ENCODE measurements at places on chromosomes 16 and 17.

DNA sequence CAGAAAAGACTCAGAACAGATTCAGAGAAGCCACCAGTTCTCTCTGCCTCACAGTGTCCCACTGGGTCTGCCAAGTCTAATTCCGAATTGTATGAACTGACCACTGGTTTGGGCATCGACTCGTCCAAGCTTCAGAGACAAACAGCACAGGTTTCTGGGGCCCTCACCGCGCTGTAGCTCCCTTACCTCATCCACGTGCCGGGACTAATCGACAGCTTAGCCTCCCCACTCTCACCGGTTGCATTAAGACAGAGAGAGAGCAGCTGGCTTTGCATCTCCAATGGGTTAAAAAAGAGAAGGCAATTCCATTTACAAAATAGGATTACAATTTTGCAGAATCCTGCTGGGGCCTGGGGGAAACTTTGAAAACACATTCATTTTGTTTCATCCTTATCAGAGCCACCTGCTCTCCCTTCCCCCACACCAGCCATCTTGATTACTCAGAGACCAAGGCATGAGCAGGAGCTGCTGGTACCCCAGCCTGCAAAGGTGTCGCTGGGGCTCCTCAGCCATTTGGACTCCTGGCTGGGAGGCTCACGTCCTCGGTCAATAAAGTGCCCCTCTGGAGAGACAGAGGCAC, 95.3 kb upstream of the RPL38 start:
- DNase-seq: no peak

DNA sequence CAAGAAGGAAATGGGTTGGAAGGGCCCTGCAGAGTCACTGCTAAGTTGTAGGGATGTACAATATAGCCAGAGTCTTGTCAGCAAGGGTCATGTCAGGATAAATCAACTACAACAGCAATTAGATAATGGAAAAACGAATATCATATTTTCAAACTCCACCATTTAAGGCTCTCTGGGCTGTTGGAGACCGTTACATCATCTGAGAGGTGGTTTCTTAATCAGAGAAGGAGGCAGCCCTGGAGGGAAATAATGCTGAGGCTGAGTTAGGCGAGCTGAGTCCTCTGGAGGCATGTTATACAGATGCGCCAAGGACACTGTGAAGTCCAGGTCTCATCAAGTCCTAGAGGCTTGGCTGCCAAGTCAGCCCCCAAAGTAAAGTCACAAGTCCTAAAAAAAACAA, 30.3 kb downstream of the LYRM9 start:
- no peak for DNase-seq

GRCh38 chr17:7634384-7634783, 4.4 kb downstream of the SHBG start:
- no peak for DNase-seq

DNA sequence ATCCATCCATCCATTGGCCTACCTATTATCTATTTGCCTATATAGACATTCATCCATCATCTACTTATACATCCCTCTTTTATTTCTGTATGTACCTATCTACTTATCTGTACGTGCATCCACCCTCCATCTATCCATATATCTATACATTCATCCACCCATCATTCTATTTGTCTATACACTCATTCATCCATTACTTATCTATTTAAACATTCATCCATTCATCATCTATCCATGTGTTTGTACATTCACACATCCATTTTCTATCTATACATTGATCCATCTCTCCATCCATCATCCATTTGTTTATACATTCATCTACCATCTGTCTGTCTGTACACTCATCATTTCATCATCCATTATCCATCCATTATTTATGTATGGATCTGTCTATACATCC, 365.7 kb upstream of the RBFOX1 start:
- no peak for DNase-seq

DNA sequence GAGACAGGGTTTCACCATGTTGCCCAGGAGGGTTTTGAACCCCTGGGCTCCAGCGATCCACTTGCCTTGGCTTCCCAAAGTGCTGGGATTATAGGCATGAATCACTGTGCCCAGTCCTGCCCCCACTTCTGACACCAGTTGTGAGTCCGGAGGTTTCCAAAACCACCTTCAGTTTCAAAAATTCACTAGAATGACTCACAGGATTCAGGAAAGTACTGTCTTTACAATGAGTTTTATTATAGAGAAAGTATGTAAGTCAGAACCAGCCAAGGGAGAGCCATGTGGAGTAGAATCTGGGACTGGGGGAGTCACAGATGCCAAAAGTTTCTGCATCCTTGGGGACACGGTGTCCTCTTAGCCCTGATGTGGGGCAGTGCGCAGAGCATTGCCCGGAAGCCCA, 55.1 kb downstream of the PLD6 start:
- no peak for DNase-seq

- no peak for DNase-seq
These were observed 180.5 kb upstream of the TOX3 start for GRCh38 chr16:52727441-52727840.

DNA sequence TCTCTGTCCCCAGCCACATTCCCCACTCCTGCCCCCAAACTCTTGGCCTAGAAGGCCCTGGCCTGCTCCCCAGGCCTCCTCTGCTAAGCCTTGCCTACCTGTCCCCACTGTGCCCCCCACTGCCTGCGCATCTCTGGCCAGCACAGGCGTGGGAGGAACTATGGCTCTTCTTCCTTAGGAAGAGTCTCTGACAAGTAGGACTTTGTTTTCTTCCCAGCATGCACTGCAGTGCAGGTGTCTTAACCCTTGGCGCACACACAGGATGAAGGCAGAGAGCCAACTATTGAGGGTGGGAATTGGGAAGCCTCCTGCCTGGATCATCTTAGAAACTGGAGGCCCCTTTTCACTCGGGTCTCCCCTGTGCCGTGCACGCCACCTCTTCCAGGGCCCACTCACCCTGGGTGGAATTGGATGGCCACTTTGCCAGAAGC, 3.6 kb downstream of the AMDHD2 start:
- DNase-seq: no peak

- DNase-seq: peak; percentile 63
These were observed 120.9 kb downstream of the MRM1 start for GRCh38 chr17:36722121-36722902.

DNA sequence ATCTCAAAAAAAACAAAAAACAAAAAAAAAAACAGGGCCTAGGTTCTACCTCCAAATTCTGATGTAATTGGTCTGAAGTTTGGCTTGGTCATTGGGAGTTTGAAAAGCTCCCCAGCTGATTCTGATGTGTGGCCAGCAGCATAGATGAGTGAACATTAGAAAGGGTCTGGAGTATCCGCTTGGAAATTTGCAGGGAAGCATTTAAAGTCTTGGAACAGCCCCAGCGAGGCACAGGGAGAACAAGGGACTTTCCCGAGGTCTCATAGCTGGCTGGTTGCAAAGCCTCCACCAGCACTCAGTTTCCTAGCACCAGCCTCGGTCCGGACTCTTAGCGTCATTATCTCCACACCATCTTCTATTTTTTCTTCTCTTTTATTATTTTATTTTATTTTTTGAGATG, 70.8 kb downstream of the RAB11FIP4 start:
- DNase-seq: no peak
